ENCODE measurements at places on chromosomes 12 and 14. TPM values are rescaled to one million over a fixed set of nuclear protein-coding genes. Genes with fewer than 3 reads are reported as not detected.

DNA sequence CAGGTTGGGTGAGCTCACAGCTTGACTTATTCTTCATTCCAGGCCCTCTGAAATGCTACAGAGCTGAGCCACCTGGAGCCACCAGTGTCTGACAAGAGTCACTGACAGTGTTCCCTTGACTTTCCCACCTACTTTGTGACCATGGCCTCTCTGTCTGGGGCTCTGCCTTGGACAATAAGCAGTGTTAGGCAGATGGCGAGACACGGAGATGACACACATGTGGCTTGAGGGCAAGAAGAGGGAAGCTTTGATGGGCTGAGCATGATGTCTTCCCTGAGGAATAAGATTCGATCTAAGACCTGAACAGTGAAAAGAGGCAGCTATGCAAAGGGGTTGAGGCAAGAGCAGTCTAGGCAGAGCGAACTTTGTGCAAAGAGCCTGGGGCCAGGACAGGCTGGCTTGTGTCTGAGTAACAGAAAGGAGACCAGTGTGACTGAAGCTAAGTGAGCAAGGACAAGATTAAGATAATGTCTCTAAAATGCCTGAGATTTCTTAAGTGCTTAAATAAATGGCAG lies 105.5 kb downstream of the NUAK1 start:
- H3K4me1 ChIP-seq = no peaks in the 10 kb centered on the region
- H3K27ac ChIP-seq = no peak overlapping the region
- no peaks in the 10 kb centered on the region for H3K27me3 ChIP-seq
- H3K4me3 ChIP-seq = no peak overlapping the region
- DNase-seq = peak; percentile 91
- no peaks in the 10 kb centered on the region for H3K36me3 ChIP-seq

DNA sequence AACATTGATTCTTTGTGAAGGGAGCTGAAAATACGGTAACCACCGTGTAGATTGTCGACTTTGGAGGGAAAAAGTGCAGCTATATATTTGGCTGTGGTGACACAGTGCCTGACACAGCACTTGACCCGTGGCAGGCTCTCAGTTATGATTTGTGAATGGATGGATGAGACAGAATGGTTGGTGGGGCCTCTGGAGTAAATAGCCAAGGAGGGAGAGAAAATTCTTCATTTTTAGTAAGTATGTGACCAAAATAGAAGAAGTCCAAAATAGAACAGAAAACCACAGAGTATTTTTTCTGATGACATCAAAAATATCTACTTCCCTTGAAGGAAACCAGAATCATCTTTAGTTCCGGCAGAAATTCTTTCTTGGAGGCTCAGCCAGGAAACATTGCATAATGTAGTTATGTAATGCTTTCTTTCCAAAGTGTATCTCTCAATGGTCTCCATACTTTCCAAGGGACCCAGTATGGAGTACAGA lies 82.0 kb upstream of the WSCD2 start:
- no peak overlapping the region for H3K4me3 ChIP-seq
- H3K36me3 ChIP-seq = no peaks in the 10 kb centered on the region
- H3K27me3 ChIP-seq = no peaks in the 10 kb centered on the region
- no peak overlapping the region for H3K27ac ChIP-seq
- H3K4me1 ChIP-seq = no peaks in the 10 kb centered on the region

GRCh38 chr12:63779498-63780481 lies at the start of gene RXYLT1:
RXYLT1 (plus strand) TSS chr12:63779909; CDS start chr12:63779961, 52 bp downstream.
- peak within 1 kb of the TSS; percentile 93 for H3K4me3 ChIP-seq
- peaks cover 18% of the 10 kb centered on the region for H3K4me1 ChIP-seq
- peak within 1 kb of the TSS; percentile 85 for H3K27ac ChIP-seq
- DNase-seq = peak; percentile 97
- H3K36me3 ChIP-seq = peaks cover 22% of the 10 kb centered on the region
- no peaks in the 10 kb centered on the region for H3K27me3 ChIP-seq

- H3K27ac ChIP-seq = peak overlapping the region; percentile 65
- no peak for DNase-seq
- H3K27me3 ChIP-seq = no peaks in the 10 kb centered on the region
- peak overlapping the region; percentile 82 for H3K4me3 ChIP-seq
- H3K4me1 ChIP-seq = peaks cover 41% of the 10 kb centered on the region
These were observed 810 bp downstream of the MARCHF9 start for GRCh38 chr12:57755454-57756372.

DNA sequence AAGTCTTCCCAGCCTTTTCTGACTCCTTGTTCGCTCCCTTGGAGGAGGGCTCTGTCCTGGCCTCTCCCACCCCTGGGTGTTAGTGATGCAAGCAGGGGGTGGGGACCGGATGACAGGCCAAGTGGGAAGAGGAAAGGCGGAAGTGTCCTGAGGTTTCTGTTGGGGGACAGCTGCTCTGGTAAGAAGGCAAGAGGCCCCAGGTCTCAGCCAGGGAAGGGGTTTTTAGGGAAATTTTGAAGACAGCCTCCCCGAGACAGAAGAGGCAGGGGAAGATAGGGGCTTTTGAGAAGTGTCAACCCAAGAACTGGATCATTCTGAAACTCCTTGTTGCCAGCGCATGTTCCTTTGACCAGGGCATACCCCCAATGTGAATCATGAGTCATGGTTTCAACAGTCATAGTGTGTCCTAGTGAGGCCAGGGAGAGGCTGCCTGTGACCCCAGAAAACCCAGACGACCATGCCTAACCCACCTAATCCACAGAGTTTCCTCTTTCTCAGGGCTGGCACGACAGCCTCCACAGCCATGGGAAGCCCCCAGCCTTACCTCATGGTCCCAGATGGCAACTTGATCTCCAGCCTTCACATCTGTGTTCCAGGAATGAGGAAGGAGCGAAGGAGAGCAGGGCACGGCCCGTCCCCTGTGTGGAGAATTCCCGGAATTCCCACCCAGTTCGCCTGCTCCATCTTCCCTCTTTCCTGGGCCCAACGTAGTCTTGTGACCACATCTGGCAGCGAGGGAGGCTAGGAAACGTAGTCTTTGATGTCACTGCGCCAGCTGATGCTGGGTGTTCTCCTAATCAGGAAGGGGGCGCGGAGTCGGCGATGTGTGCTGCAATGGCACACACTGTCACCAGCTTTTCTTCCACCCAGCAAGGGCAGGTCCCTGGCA lies 4.9 kb upstream of the GPR132 start:
- peak overlapping the region; percentile 8 for H3K27ac ChIP-seq
- H3K36me3 ChIP-seq = no peaks in the 10 kb centered on the region
- peaks cover 10% of the 10 kb centered on the region for H3K27me3 ChIP-seq
- no peak for DNase-seq
- H3K4me3 ChIP-seq = no peak overlapping the region

DNA sequence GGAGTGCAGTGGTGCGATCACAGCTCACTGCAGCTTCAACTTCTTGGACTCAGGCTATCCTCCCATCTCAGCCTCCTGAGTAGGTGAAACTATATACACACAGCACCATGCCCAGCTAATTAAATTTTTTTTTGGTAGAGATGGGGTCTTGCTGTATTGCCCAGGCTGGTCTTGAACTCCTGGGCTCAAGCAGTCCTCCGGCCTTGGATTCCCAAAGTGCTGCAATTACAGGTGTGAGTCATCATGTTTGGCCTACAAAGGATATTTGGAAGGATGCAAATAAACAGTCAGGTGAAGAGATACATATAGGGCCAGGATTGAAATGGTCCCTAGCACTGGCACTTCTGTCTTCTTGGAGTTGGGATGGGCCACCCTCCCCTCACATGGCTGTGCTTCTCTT lies 23.9 kb downstream of the RCOR1 start:
- H3K27me3 ChIP-seq = no peaks in the 10 kb centered on the region
- no peak overlapping the region for H3K27ac ChIP-seq

DNA sequence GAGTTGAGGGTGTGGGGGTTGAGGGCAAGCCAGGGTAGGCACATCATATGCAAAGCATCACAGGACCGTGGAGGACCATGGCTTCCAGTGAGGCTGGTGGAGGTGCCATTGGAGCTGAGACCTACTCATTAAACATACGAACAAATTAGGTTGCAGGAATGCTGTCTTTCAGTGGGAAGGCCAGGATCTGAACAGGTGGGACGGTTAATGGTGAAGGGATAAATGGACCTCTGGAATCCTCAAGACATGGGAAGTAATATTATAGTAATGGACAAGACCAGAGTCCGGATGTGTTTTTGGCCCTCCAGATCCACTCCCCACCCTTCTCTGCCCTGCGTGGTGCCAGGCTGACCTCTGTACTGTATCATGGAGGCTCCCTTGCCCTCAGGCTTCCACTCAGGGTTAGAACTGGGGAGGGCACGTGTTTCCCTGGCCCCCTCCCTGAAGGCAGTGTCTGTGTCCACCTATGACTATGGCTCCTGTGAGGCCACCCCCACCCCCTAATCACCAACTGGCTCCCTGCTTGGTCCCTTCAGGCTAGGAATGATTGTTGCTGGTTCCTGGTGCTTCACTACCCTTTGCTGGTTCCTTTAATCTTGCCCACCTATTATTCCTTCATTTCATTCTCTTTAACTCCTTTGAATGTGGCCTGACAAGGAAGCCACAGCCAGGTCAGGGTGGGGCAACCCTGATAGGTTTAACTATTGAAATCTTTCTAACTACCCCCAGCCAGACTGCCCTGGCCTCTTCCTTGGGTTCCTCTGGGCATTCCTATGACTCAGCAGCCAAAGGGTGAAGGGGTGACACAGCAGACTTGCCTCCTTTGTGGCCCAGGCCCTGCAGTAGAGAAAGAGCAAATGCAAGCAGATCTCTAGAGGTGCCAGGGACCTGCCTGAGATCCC lies 10.7 kb downstream of the DHRS2 start:
- H3K4me3 ChIP-seq = no peak overlapping the region
- no peak overlapping the region for H3K27ac ChIP-seq
- no peaks in the 10 kb centered on the region for H3K36me3 ChIP-seq
- DNase-seq = no peak
- H3K4me1 ChIP-seq = peaks cover 2% of the 10 kb centered on the region
- no peaks in the 10 kb centered on the region for H3K27me3 ChIP-seq

GRCh38 chr12:29492891-29493290 lies 4.6 kb downstream of the OVCH1 start:
- no peaks in the 10 kb centered on the region for H3K4me1 ChIP-seq
- H3K27ac ChIP-seq = no peak overlapping the region
- H3K27me3 ChIP-seq = no peaks in the 10 kb centered on the region
- no peak for DNase-seq
- H3K4me3 ChIP-seq = no peak overlapping the region
- no peaks in the 10 kb centered on the region for H3K36me3 ChIP-seq

- no peaks in the 10 kb centered on the region for H3K27me3 ChIP-seq
- H3K4me3 ChIP-seq = no peak overlapping the region
- no peak overlapping the region for H3K27ac ChIP-seq
- DNase-seq = no peak
- no peaks in the 10 kb centered on the region for H3K36me3 ChIP-seq
- H3K4me1 ChIP-seq = peaks cover 26% of the 10 kb centered on the region
These were observed 18.9 kb upstream of the LRTM2 start for GRCh38 chr12:1801303-1801975.

DNA sequence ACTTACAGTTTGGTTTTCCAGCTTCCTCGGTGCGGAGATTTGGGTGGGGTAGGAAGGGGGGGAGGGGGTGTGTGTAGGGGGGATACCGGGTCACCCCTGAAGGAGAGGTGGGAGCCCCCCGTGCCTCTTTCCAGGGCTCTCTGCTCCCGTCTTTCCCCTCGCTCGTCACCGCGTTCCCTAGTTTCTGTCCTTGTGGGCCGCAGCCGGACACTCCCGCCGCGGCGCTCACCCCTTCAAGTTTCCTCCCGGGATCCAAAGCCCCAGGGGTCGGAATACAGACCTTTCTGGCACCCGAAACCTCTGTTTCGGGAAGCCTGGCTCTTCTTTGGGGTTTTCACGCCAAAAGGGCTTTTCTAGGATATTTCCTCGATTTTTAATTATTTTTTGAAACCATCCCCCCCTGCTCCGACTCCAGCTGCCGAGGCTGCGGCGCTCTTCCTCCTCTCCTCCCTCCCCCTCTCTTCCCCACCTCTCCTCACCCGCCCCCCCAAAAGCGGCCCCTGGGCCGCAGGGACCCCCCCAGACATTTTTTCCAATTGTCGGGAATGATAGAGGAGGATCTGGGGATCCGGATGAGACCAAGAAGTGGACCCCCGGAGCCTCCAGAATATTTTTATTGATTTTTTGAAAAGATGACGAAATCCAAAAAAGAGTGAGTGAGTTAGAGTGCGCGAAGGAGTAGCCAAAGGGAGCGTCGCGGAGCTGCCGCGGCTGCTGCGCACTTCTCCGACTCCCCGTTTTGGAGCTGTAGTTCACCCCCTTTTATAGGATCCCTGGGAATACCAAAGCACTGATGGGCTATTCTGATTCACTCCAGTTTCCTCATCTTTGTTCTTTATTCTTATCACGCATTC lies 1.7 kb downstream of the CCND2 start:
- peak overlapping the region; percentile 71 for H3K4me3 ChIP-seq
- H3K36me3 ChIP-seq = peaks cover 28% of the 10 kb centered on the region
- peak overlapping the region; percentile 93 for H3K27ac ChIP-seq
- DNase-seq = peak; percentile 83
- peaks cover 60% of the 10 kb centered on the region for H3K4me1 ChIP-seq

- no peak overlapping the region for H3K27ac ChIP-seq
- no peaks in the 10 kb centered on the region for H3K27me3 ChIP-seq
- no peak for DNase-seq
- H3K4me3 ChIP-seq = no peak overlapping the region
These were observed 49.2 kb upstream of the ERGIC2 start for GRCh38 chr12:29429999-29430715.

- no peaks in the 10 kb centered on the region for H3K36me3 ChIP-seq
- H3K27me3 ChIP-seq = peaks cover 3% of the 10 kb centered on the region
- H3K27ac ChIP-seq = no peak overlapping the region
- H3K4me3 ChIP-seq = peak overlapping the region; percentile 13
These were observed 20.1 kb upstream of the PAWR start for GRCh38 chr12:79710707-79711483.

DNA sequence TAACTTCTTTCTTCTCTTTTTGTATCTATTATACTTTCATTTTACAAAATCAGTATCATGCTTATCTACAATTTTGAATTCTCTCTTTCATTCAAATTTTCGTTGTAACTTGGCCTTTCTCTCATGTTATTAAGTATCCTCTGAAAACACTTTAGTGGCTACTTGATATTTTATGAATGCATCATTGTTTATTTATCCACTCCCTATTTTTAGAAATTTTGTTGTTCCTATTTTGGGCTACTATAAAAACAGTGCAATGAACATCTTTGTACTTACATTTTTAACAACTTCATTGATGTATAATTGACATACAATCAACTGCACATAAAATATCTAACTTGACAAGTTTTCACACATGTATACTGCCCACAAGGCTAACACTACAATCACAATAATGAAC lies 44.0 kb upstream of the AMIGO2 start:
- no peaks in the 10 kb centered on the region for H3K36me3 ChIP-seq
- no peaks in the 10 kb centered on the region for H3K27me3 ChIP-seq
- no peak overlapping the region for H3K27ac ChIP-seq
- H3K4me3 ChIP-seq = no peak overlapping the region

Gene GCH1
- total RNA-seq = 1.7 TPM

Gene VWF
- total RNA-seq = 367 TPM

Gene MVK
- total RNA-seq = 6.2 TPM

Gene L3HYPDH
- total RNA-seq = 28.2 TPM

Gene TSPAN19
- total RNA-seq = not detected

Gene SOX5
- 9.9 TPM for total RNA-seq

Gene PTPN21
- 46.5 TPM for total RNA-seq

Gene SLC6A15
- 1.3 TPM for total RNA-seq

Gene APOF
- total RNA-seq = not detected

Gene GSC
- 0.91 TPM for total RNA-seq

Gene RIMKLB
- total RNA-seq = 34.5 TPM

Gene ETV6
- 22.8 TPM for total RNA-seq

Gene MSRB3
- total RNA-seq = 278 TPM

Gene CPNE6
- 0.26 TPM for total RNA-seq

Measured in esophagus muscularis mucosa (tissue), 4 donors.